ENCODE measurements at places on chromosomes 4 and X. TPM values are rescaled to one million over a fixed set of nuclear protein-coding genes. Genes with fewer than 3 reads are reported as not detected.

The SETD7 gene
- total RNA-seq: 10.3 TPM

The P2RY8 gene
- not detected for total RNA-seq

The TMSB15B gene
- total RNA-seq: 10.2 TPM

GRCh38 chrX:11412715-11413623, 119.8 kb downstream of the AMELX start:
- DNase-seq: no peak
- no peak overlapping the region for H3K4me3 ChIP-seq
- H3K36me3 ChIP-seq: no peaks in the 10 kb centered on the region
- H3K4me1 ChIP-seq: no peaks in the 10 kb centered on the region
- H3K27ac ChIP-seq: no peak overlapping the region
- H3K27me3 ChIP-seq: no peaks in the 10 kb centered on the region

The GAGE12E gene
- total RNA-seq: not detected

GRCh38 chrX:84415140-84415539, 87.1 kb downstream of the HDX start:
- H3K4me1 ChIP-seq: no peaks in the 10 kb centered on the region
- H3K27ac ChIP-seq: no peak overlapping the region
- H3K4me3 ChIP-seq: no peak overlapping the region
- H3K27me3 ChIP-seq: no peaks in the 10 kb centered on the region
- no peak for DNase-seq
- no peaks in the 10 kb centered on the region for H3K36me3 ChIP-seq

DNA sequence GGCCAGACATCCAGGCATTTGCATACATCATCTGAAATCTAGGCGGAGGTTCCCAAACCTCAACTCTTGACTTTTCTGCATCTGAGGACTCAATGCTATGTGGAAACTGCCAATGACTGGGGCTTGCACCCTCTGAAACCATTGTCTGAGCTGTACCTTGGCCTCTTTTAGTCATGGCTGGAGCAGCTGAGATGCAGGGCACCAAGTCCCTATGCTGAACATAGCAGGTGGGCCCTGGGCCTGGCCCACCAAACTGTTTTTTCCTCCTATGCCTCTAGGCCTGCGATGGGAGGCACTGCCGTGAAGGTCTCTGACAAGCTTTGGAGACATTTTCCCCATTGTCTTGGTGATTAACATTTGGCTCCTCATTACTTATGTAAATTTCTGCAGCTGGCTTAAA, 22.7 kb downstream of the PBDC1 start:
- no peaks in the 10 kb centered on the region for H3K27me3 ChIP-seq
- no peak overlapping the region for H3K4me3 ChIP-seq
- DNase-seq: no peak
- no peaks in the 10 kb centered on the region for H3K36me3 ChIP-seq
- H3K27ac ChIP-seq: no peak overlapping the region
- no peaks in the 10 kb centered on the region for H3K4me1 ChIP-seq

DNA sequence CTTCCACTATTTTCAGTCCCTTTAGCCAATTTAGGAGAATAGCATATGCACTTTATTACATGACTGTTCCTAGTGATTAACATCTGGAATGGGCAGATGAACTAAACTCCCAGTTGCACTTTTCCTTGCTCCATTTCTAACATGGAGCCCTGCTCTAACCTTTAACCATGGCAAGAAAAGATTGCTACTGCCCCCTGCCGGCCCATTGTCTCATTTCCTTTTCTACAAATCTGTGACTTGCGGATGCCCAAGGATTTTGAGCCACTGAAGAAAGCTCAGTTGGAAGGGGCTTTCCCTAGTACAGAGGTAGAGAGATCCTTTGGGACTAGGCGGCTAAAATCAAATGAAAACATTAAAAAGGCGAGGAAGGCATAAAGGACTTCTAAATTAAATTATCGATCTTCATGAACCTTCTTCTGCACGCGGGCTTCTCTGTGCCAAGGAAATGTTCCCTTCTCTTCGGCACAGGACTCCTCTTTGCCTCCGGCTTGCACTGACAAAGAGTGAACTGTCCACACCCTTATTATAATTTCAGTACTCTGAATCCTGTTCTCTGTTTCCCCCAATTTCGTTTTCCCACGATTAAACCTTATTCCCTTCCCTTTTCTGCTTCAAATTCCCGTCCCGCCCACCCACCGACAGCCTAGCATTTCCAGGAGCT, 577 bp upstream of the GLRA2 start:
- no peaks in the 10 kb centered on the region for H3K27me3 ChIP-seq
- peak; percentile 62 for DNase-seq
- no peak overlapping the region for H3K27ac ChIP-seq
- H3K4me1 ChIP-seq: no peaks in the 10 kb centered on the region
- H3K4me3 ChIP-seq: peak overlapping the region; percentile 16

The SOX3 gene
- 0.32 TPM for total RNA-seq

DNA sequence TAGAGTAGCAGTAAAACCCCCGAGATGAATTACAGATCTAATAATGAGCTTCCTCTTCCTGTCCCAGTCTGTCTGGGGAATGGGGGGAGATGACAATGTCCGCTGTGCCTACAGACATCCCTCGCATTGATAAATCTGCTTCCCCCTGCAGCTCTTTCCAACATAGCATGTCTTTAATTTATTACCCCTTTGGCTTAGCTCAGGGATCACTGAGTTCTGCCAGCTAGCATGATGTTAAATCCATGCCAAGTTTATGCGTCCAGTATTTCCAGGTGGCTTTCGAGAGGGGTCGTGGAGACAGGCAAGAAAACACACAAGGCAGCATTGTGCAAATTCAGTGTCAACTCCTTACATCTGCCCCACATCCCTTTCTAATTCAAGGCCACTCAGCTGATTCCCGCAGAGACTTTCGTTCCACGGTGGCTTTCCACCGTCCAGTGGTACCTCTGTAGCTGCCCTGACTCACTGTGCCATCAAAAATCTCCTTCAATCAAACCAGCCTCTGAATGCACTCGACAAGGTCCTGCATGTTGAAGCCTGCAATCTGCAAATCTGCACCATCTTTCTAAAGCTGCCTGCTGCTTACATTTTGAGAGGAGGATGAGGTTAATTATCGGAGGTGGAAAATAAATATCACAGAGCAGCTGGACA, 75.1 kb downstream of the MXRA5 start:
- no peaks in the 10 kb centered on the region for H3K36me3 ChIP-seq
- no peak overlapping the region for H3K4me3 ChIP-seq
- no peak for DNase-seq
- H3K27ac ChIP-seq: no peak overlapping the region
- H3K4me1 ChIP-seq: no peaks in the 10 kb centered on the region
- H3K27me3 ChIP-seq: no peaks in the 10 kb centered on the region

The PRR32 gene
- not detected for total RNA-seq

DNA sequence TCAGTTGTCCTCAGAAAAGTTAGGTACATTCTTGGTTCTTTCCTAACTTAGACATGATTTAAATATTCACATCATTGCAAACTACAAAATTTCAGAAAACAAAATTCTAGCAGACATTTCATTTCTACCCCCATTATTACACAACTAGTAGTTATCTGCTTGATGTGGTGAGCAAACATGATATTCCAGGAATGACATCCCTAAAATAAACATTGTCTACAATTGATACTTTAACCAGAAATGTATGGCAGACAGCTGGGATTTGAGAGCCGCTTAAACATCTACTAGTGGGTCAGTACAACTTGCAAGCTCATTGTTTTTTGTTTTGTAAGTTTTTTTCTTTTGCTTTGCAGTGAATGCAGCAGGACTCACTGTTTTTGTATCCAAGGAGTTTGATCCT, 32.1 kb upstream of the AMBN start:
- H3K4me1 ChIP-seq: no peaks in the 10 kb centered on the region
- H3K36me3 ChIP-seq: no peaks in the 10 kb centered on the region
- no peak overlapping the region for H3K4me3 ChIP-seq
- no peak for DNase-seq

- H3K27me3 ChIP-seq: no peaks in the 10 kb centered on the region
- H3K4me1 ChIP-seq: no peaks in the 10 kb centered on the region
- no peak overlapping the region for H3K27ac ChIP-seq
- no peaks in the 10 kb centered on the region for H3K36me3 ChIP-seq
- DNase-seq: peak; percentile 24
Measured at GRCh38 chrX:20974326-20974725, 399.9 kb upstream of the CNKSR2 start.

GRCh38 chr4:184298254-184298653, 80.6 kb upstream of the ENPP6 start:
- no peak overlapping the region for H3K27ac ChIP-seq
- no peak overlapping the region for H3K4me3 ChIP-seq
- no peaks in the 10 kb centered on the region for H3K4me1 ChIP-seq
- H3K36me3 ChIP-seq: no peaks in the 10 kb centered on the region
- DNase-seq: no peak

The SSX2 gene
- not detected for total RNA-seq

DNA sequence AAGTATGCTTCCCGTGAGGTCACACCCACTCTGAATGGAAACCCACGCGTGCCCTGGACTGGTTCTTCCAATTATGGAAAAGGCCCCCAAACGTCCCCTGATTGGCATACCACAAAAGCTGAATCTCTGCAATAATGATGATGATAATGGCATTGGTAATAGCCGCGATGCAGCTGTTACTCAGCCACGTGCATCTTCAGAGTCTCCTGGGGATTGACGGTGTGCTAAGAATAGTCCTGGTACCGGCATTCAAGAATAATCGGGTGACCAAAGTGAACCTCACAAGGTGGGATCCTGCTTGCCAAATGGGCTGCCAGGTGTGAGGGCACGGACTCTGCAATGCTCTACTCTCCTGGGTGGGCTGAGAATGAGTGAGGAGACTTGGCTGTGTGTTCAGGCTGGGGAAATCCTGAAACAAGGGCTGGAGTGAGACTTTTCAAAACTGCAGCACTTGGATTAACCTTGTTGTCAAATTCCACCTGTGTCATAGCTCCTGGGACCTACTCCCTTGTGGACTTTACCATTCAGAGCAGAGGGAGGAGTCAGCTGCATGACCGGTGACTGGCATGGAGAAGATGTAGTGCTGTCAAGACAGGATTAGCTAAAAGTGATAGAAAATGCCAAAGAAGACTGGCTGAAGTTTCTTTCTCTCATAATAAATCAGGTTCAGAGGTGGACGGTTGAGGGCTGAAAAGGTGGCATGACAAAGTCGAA, 615.4 kb downstream of the MID1IP1 start:
- no peak for DNase-seq
- peaks cover 30% of the 10 kb centered on the region for H3K4me1 ChIP-seq
- H3K36me3 ChIP-seq: no peaks in the 10 kb centered on the region

The TECRL gene
- 358 TPM for total RNA-seq

- peak overlapping the region; percentile 77 for H3K27ac ChIP-seq
- no peaks in the 10 kb centered on the region for H3K27me3 ChIP-seq
- peaks cover 27% of the 10 kb centered on the region for H3K4me1 ChIP-seq
- no peak overlapping the region for H3K4me3 ChIP-seq
- H3K36me3 ChIP-seq: peaks cover 15% of the 10 kb centered on the region
Measured at GRCh38 chr4:3239303-3239702, 9.7 kb upstream of the MSANTD1 start.

- no peaks in the 10 kb centered on the region for H3K36me3 ChIP-seq
- no peaks in the 10 kb centered on the region for H3K27me3 ChIP-seq
- DNase-seq: no peak
- H3K27ac ChIP-seq: no peak overlapping the region
- no peak overlapping the region for H3K4me3 ChIP-seq
Measured at GRCh38 chr4:137343221-137343620, 189.1 kb downstream of the PCDH18 start.

DNA sequence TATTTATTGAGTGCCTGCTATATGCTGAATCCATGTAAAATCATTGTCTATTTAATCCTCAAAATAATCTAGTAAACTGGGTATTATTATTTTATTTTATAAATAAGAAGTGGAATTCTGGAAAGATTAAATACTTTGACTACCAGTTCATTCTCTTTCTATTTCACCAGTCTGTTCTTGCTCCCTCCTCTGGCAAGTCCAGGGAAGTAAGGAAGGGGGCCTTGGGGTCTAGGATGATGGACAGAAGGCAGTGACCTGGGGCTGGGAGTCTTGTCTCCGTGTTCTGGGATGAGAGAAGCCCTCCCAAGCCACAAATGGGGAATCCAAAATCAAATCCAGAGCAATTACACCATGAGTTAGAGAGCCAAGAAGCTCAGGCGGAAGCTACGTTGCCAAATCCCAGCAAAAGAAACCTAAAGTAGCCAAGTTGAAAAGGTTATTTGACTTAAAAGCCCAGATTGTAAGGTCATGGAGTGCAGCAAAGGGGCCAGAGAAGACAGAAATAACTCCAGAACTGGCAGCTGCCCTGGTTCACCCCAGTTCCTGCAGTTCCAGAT, 28.3 kb upstream of the PARM1 start:
- no peak for DNase-seq
- H3K27ac ChIP-seq: no peak overlapping the region
- no peaks in the 10 kb centered on the region for H3K36me3 ChIP-seq
- no peaks in the 10 kb centered on the region for H3K27me3 ChIP-seq
- no peak overlapping the region for H3K4me3 ChIP-seq

The TAF1 gene
- 16.1 TPM for total RNA-seq
